Bladder microvascular endothelial cell (primary cell): ENCODE measurements at places on chromosomes 7 and 10. TPM values are rescaled to one million over a fixed set of nuclear protein-coding genes. Genes with fewer than 3 reads are reported as not detected.

CLDN4 gene
- total RNA-seq = 0.06 and 0.16 TPM in 2 replicates

PANK1 gene
- total RNA-seq = 2.1 and 5.1 TPM in 2 replicates

PLEKHS1 gene
- total RNA-seq = not detected in 2 replicates

ZNF804B gene
- not detected in 2 replicates for total RNA-seq

KDM7A gene
- total RNA-seq = 4.4 and 10.1 TPM in 2 replicates

C10orf62 gene
- 0.06 TPM in 1 of 2 replicates, not detected in the other for total RNA-seq

ADGRA1 gene
- under 0.01 TPM in 2 replicates for total RNA-seq
